ENCODE measurements at places on chromosomes 7 and 10.

- no peak for DNase-seq
These were observed 3.3 kb downstream of the CYP2E1 start for GRCh38 chr10:133530506-133530905.

- DNase-seq: no peak
These were observed 122.9 kb upstream of the LYZL2 start for GRCh38 chr10:30752481-30752881.

DNA sequence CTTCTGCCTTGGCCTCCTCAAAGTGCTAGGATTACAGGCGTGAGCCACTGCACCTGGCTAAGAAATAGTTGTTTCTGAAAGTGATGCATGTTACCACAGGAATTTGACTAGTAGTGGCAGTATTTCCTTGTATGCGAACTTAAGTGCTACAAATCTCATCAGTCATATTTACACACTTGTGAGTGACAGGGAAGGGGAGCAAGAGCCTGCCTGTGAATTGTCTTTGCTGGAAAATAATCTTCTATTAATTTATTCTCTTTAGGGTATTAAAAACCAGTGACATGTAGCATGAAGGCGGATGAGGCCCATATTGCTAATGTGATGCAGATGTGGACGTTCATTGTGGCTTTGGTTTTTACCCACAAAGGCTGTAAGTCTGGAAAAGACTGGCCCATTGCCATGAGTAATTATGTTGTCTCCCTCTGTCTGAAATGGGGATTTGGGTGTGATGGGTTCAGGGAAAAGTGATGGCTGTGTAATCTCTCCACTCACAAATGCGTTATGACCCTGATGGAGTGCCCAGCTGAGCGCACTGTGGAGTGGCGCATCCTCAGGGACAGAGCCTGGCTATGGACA is 97.6 kb downstream of the CCNY start:
- no peak for DNase-seq

DNA sequence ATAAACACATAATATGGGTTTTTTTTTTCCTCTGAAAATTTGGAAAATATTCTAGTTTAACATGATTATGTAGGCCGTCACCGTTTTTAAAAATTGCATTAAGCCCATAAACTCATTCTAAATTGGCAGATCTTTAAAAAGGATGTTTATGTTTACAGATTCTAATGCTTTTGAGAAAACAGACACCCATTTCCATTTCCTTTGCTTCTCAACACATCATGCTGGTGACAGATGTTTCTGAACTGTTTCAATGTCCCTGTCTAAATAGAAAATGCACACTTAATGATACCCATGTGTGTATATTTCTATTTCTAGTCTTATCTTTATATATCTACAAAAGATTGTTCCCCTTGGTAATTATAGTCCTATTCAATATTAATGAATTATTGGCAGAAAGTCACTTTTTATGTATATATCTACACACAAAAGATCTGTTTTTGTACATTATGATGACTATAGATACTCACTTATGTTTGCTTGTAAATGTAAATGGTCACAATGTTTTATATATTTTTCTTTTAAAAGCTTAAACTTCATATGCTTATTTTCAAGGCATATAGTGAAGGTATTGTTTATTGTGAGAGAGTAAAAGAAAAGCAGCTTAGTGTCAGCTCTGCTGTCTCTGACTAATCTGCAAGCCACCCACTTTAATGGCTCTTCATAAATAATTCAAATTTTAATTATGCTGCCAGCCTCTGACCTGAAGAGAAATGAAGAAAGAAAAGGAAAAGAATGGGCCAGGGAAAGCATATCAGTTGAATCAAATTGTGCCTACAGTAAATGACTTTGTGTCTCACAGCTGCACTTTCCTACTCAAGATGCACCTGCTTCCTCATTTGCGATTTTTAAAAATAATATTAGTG is 179.4 kb downstream of the CACNA2D1 start:
- no peak for DNase-seq

DNA sequence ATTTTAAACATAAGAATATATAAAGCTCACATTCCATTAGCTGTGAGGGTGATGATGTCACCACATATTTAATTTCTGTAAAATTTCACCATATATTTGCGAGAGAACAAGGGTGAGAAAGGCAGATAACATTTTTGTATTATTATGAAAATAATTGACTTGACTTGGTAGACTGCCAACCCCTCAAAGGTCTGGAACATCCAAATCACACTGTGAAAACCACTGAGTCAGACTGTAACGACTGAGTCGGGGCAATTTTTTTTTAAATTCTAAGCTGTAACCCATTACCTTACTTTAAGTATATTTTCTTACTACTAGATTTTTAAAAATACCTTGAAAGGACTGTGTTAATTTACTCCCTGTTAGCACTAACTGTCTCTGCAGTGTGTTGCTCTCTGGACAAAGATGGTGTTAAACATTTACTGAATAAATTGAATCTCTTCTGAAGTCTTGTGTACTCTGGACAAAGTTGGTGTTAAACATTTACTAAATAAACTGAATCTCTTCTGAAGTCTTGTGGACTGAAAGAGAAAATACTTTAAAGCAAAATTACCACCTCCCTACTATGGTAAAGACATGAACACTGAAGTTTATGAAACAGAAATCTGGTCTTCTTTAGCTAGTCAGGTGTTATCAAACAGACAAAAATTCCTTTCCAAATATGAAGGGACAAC is 14.1 kb downstream of the PDZD8 start:
- no peak for DNase-seq

GRCh38 chr10:126126866-126127265 is 230.5 kb downstream of the FANK1 start:
- no peak for DNase-seq

GRCh38 chr7:157568106-157568769 is 231.4 kb downstream of the DNAJB6 start:
- DNase-seq: no peak

DNA sequence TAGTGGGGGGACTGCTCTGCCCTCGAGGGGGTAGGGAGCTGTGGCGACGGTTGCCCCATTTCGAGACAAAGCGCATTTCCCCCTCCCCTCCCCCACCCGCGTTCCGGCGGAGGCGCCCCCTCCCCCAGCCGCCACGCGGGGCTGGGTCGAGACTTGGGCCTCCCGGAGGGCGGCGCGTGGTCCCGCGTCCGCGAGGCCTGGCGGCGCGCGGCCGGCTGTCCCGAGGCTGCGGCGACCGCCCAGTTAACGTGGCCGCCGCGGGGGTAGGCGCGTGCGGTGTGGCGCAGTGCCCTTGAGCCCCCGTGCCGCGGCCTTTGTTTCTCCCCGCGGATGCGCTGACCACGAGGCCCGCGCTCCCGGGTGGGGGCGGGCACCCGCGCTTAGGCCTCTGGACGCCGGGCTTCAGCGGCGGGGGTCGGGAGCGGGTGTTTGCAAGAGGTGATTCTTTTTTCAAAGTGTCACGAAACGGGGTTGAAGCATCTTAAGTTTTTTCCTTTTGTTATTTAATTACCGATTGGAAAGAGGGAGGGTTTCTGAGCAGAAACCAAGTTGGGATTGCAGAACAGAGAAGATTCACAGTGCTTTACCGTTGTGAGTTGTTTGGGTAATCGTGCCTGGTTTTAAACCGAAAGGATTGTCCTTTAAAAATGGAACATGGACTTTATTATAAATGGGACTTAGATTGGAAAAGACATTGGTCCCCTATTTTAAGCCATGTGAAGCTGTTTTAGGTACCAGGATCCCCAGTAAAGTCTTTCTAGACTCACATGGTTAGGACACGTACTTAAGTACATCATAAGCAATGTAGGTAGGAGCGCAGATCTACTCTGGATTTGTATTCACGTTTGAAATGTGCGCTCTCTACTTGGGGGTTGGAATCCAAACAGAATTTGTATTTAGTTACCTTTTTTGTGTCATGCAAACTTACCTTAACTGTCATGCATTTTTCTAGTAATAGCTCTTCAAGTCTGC is 760 bp downstream of the CBX3 start:
- DNase-seq: peak; percentile 73

- DNase-seq: no peak
These were observed 226.0 kb downstream of the SFMBT2 start for GRCh38 chr10:7184660-7185366.

- no peak for DNase-seq
These were observed 16.3 kb downstream of the CASD1 start for GRCh38 chr7:94525923-94526322.

GRCh38 chr7:19109000-19109946 is 8.2 kb downstream of the TWIST1 start:
- DNase-seq: no peak

- no peak for DNase-seq
These were observed 24.6 kb upstream of the REEP3 start for GRCh38 chr10:63496561-63496960.

DNA sequence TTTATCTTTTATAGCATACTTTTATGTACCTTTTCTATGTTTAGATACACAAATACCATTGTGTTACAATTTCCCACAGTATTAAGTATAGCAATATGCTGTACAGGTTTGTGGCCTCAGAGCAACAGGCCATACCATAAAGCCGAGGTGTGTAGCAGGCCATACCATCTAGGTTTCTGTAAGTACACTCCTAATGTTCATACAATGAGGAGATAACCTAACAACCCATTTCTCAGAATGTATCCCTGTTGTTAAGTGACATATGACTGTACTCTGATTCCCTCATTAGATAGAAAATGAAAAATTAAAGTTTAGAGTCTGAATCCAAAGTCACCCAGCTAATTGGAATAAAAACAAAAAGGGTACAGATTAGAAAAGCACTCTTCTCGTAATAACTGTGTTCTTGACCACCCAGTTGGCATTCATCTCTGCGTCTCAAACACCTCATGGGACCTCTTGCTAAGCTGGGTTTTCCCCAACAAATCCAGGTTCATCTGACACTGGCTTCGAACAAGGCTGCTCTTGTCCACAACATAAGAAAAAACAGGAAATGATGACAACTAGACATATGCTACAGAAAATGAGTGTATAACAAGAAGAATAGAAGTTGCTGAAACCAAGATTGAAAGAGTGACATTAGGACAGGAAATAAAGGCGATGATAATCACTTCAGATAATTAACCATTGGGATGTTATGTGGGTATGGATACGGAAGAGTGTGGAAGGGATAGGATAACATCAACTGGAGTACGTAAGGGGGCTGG is 1.4 kb downstream of the NDUFB8 start:
- no peak for DNase-seq

DNA sequence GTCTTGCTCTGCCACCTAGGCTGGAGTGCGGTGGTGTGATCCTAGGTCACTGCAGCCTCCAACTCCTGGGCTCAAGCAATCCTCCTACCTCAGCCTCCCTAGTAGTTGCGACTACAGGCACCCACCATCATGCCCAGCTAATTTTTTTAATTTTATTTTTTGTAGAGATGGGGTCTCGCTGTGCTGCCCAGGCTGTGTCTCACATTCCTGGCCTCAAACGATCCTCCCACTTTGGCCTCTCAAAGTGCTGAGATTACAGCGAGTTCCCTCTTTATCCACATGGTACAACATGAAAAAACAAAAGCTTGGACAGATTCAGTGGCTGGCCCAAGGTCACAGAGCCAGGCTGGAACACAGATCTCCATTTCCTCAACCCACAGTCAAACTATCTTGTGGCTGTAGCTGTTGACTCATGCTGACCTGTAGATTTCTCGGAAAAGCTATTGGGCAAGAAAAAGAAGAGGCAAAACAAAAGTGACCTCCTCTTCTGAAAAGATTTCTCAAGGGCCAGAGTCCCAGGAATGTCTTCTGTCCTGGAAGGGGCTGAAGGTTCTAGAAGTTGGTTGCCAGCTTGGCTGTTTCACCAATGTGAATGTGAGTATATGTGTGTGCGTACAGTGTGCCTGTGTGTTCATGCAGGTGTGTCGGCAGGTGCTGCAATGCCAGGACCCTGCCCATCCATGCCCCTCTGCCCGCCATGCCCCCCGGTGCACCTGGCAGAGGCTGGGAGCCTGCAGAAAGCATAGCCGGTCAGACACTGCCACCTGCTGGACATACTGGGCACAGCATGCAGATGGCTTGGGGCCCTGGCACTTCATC is 28.4 kb downstream of the TMEM130 start:
- peak; percentile 57 for DNase-seq

- no peak for DNase-seq
These were observed 68.8 kb downstream of the ITGB8 start for GRCh38 chr7:20399521-20399920.

GRCh38 chr10:76882245-76882644 is 755.4 kb downstream of the KCNMA1 start:
- no peak for DNase-seq

GRCh38 chr10:31930023-31930751 is 1.6 kb upstream of the ARHGAP12 start:
- DNase-seq: no peak

GRCh38 chr7:111871283-111871682 is 309.0 kb upstream of the IMMP2L start:
- DNase-seq: no peak

DNA sequence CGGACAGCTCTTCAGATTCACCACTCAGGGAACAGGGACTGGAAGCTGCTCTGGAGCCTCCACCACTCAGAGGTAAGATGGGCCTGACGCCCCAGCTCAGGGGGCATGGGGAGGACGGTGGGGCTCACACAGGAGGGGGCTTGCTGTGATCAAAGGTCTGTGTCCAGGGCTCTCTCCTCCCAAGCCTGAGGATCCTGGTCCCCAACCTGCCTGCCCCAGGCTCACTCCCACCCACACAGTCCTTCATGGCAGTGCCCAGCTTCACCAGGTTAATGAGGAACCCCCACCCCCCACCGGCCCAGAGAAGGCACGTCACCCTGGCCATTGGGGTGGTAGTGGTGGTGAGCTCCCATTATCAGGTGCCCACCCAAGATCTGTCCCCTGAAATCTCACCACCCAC is 926.7 kb upstream of the ZNF722 start:
- DNase-seq: no peak

DNA sequence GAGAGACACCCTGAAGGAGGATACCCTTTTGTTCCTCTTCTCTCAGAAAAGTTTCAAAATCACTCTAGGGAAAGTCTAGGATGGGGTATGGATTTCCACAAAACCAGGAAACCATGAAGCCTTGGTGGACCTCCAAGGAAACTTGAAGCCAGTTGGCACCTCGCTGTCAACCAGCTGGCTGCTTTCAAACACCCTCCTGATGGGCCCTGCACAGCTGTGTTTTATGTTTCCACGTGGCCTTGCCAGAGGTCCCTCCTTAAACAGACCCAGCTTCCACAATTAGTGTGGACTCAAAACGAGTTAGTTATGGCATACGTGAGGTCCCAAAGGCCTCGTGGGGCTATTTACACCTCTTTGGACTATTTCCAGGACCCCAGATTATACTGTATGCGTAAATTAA is 5.9 kb downstream of the PPP1R3A start:
- no peak for DNase-seq
